Common myeloid progenitor, CD34-positive (primary cell): ENCODE measurements at places on chromosomes 2 and 18.

GRCh38 chr2:142484111-142484510, 353.3 kb upstream of the LRP1B start:
- no peak overlapping the region for H3K27ac ChIP-seq
- no peaks in the 10 kb centered on the region for H3K27me3 ChIP-seq
- no peaks in the 10 kb centered on the region for H3K36me3 ChIP-seq
- no peak overlapping the region for H3K4me3 ChIP-seq
- H3K4me1 ChIP-seq, result no peaks in the 10 kb centered on the region
- DNase-seq, result no peak

- no peak for DNase-seq
- no peaks in the 10 kb centered on the region for H3K27me3 ChIP-seq
- H3K36me3 ChIP-seq, result no peaks in the 10 kb centered on the region
- no peak overlapping the region for H3K4me3 ChIP-seq
- H3K27ac ChIP-seq, result no peak overlapping the region
Observed at GRCh38 chr18:39622431-39622830, 2056.8 kb upstream of the CELF4 start.

DNA sequence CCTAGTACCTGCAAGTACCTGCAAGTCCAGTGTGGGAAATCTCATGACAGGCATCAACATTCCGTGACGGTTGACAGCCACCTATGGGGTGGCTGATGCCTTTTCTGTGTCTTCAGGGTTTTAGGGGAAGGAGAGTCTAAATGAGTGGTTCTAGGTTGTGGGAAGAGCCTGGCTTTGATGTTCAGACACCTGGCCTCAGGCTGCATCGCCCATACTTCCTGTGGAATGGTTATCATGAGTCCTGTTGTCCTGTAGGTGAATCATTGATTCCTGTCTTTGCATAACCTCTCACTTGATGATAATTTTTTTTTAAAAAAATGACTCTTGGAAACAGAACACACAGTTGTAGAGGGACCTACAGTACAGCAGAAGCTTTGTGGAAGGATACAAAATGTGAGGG, 108.9 kb downstream of the NEDD4L start:
- no peak overlapping the region for H3K4me3 ChIP-seq
- H3K36me3 ChIP-seq, result no peaks in the 10 kb centered on the region
- H3K4me1 ChIP-seq, result no peaks in the 10 kb centered on the region
- DNase-seq, result no peak
- no peak overlapping the region for H3K27ac ChIP-seq
- H3K27me3 ChIP-seq, result no peaks in the 10 kb centered on the region

DNA sequence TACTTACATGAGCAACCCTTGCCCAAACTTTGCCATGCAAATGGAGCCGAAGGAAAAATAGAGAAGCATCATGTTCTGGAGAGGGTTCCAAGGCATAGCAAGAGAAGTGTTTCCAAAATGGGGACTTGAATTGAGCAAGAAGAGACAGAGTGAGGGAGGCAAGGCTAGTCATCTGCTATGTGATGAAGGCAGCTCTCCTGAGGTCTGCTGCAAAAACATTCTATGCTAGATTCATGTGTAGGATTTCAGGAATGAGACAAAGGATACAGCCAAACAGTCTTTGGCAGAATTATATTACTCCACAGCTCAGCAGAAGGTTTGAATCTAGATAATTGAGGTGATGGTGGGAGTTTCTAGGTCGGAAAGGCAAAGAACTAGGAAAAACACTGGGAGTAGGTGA, 24.1 kb upstream of the MRPL19 start:
- H3K36me3 ChIP-seq, result no peaks in the 10 kb centered on the region
- no peaks in the 10 kb centered on the region for H3K4me1 ChIP-seq
- DNase-seq, result no peak
- H3K27me3 ChIP-seq, result peaks cover 1% of the 10 kb centered on the region
- no peak overlapping the region for H3K27ac ChIP-seq
- H3K4me3 ChIP-seq, result no peak overlapping the region

DNA sequence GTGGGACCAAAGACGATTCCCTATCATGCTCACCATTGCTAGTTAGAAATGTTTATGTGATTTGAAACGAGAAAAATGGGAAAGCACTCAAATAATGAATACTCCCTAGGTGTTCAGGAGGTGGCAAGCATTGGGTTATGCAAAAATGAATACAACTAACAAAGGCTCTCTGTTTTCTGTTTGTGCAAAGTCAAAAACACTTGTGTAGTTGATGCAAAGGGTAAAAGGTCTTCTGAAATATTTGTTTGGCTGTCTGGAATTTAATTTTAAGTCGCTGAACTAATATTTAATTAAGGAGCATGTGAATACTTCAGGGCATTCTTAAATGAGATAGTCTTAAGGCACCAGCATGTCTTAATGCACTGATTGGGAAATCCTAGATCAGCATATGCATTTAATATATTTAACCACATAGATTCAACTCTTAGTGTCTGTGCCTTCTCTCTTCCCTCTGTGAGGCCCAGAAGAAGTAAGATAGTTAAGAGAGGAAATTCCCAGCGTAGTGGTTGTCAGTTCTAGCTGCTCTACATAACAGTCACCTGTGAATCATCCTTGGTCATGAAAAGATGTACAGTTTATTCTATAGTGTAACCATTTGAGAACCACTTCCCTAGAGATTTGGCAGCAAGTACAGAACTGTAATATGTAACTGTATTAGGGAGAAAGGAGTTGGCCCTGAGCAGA, 111.9 kb downstream of the EPC2 start:
- H3K27ac ChIP-seq, result no peak overlapping the region
- no peak for DNase-seq
- peaks cover 27% of the 10 kb centered on the region for H3K36me3 ChIP-seq
- H3K27me3 ChIP-seq, result no peaks in the 10 kb centered on the region
- no peak overlapping the region for H3K4me3 ChIP-seq
- H3K4me1 ChIP-seq, result no peaks in the 10 kb centered on the region

GRCh38 chr2:45950606-45951005, 299.1 kb downstream of the PRKCE start:
- no peak overlapping the region for H3K27ac ChIP-seq
- no peaks in the 10 kb centered on the region for H3K27me3 ChIP-seq
- no peak for DNase-seq
- H3K4me3 ChIP-seq, result no peak overlapping the region
- no peaks in the 10 kb centered on the region for H3K4me1 ChIP-seq

DNA sequence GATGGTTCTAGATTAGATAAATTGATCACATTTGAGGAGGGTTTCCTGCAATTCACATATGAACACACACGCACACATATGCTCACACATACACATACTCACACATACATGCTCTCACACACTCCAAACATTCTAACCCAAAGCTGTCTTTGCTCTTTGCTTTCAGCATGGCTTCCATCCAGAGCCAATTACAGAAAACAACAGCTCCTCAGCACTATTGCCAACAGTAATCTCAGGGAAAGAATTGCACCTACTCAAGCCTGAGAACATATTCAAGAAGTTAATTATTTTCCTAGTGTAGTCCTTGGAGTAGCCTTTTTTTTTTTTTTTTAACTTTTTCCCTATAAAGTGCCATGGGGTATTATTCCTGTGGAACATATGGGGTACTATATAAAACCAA, 246.9 kb upstream of the PARD3B start:
- H3K36me3 ChIP-seq, result no peaks in the 10 kb centered on the region
- H3K4me1 ChIP-seq, result no peaks in the 10 kb centered on the region

DNA sequence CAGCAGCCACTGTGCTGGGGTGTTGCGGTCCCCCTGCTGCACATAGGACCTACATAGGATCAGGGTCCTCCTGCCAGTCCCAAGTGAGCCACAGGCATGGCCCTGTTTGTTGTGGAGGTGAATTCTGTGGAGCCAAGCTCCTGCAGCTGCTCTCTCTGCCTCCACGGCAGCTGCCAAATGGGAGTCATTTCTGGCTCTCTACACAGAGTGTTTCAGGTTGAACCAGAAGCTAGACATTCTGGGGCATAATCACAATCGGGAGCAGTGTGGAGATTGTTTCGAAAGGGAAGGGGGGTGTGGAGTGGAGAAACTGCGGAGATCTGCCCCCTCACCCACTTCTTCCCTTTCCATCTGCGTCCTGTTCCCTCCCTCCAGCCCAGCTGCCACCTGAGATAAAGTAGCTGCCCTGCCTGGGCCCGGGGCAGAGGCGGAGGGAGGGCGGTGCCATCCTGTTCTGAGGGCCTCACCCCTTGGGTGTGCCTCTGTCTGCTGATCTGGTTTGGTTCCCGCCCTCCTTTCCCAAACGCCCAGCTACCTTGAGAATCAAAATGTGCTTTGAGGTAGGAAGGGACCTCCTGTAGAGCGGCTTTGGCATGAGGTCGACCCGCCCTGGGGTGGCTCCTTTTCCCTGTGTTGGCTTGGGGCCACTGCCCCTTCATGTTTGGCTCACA, 139.4 kb downstream of the WDSUB1 start:
- peak; percentile 85 for DNase-seq
- H3K27me3 ChIP-seq, result no peaks in the 10 kb centered on the region
- H3K36me3 ChIP-seq, result no peaks in the 10 kb centered on the region
- peak overlapping the region; percentile 28 for H3K4me3 ChIP-seq

DNA sequence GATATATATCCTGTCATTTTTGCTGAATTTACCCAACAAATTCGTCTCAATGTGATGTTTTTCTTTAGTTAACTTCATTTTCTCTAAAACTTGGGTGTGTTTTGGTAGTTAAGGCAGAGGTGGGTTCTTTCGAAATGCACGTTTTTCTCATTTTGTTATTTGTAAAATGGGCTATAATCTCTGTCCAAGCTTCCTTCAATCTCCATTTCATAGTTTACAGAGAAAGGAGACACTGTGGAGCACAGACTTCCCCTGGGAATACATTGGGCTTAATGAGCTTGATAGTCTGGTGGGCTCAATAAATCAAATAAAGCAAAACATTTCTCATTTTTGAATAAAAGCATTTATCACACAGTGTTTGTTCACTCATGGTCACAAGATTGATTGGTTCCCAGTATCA, 145.1 kb downstream of the AGPS start:
- DNase-seq, result no peak
- no peaks in the 10 kb centered on the region for H3K27me3 ChIP-seq
- peaks cover 6% of the 10 kb centered on the region for H3K36me3 ChIP-seq
- no peaks in the 10 kb centered on the region for H3K4me1 ChIP-seq
- no peak overlapping the region for H3K4me3 ChIP-seq
- no peak overlapping the region for H3K27ac ChIP-seq

GRCh38 chr2:181357979-181358378, 99.2 kb upstream of the ITGA4 start:
- no peak overlapping the region for H3K27ac ChIP-seq
- no peaks in the 10 kb centered on the region for H3K36me3 ChIP-seq
- no peak for DNase-seq
- H3K4me3 ChIP-seq, result no peak overlapping the region

DNA sequence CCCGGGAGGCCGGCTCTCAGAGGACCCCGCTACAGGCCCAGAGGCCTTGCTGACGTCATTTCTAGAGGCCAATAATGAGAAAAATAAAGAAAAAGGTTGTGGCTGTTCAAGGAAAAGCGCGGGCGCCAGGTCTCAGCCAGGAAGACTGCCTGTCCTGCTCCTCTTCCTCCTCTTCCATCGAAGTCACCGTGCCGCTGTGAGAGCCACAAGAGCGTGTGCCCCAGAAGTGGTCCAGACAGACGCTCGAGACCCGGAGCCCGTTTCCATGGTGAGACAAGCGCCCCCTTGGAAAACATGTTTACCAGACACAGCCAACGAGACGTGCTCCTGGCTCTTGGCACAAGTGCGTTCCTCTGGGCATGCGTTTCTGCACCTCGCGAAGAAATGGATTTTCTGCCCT, 210.5 kb downstream of the HDAC4 start:
- no peaks in the 10 kb centered on the region for H3K4me1 ChIP-seq
- H3K27me3 ChIP-seq, result no peaks in the 10 kb centered on the region
- H3K36me3 ChIP-seq, result peaks cover 6% of the 10 kb centered on the region
- no peak overlapping the region for H3K27ac ChIP-seq

DNA sequence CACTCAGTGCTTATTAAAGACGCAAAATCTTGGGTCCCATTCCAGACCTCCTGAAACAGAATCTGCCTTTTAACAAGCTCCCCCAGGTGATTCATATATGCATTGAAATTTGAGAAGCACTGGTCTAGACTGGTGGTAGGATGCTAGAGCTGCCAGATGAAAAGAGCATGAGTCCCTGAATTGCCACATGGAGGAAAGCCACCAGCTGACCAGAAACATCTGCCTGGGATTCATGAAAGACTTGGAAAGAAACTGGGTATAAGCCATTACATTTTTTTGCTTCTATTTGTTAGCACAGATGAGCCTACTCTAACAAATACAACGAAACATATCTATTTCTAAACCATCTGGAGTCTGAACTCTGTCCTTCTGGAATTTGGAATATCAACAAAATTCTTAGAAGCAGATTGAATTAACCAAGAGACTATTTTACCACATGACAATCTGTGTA, 228.9 kb downstream of the RBM43 start:
- no peak overlapping the region for H3K4me3 ChIP-seq
- no peaks in the 10 kb centered on the region for H3K27me3 ChIP-seq
- no peak overlapping the region for H3K27ac ChIP-seq
- DNase-seq, result no peak

DNA sequence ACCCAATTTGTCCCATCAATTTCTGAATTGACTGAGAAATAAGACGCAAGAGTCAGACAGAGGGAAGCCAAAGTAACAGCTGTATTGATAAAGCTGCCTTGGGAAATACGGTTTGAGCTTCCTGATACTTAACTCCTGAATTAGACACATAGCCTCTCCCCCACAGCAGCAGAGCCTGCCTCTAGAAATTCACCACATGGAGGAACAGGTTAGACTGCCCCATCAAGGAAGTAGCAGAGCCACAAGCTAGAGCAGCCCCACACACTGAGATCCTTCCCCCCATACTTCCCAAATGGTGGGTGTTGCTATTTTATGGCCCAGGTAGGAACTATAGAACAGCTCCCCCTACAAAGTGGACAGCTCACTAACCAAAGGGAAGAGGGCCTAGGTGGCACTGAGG, 220.0 kb downstream of the SMAD2 start:
- H3K27ac ChIP-seq, result no peak overlapping the region
- peaks cover 2% of the 10 kb centered on the region for H3K27me3 ChIP-seq
- H3K4me1 ChIP-seq, result no peaks in the 10 kb centered on the region
- H3K4me3 ChIP-seq, result no peak overlapping the region
- no peaks in the 10 kb centered on the region for H3K36me3 ChIP-seq

DNA sequence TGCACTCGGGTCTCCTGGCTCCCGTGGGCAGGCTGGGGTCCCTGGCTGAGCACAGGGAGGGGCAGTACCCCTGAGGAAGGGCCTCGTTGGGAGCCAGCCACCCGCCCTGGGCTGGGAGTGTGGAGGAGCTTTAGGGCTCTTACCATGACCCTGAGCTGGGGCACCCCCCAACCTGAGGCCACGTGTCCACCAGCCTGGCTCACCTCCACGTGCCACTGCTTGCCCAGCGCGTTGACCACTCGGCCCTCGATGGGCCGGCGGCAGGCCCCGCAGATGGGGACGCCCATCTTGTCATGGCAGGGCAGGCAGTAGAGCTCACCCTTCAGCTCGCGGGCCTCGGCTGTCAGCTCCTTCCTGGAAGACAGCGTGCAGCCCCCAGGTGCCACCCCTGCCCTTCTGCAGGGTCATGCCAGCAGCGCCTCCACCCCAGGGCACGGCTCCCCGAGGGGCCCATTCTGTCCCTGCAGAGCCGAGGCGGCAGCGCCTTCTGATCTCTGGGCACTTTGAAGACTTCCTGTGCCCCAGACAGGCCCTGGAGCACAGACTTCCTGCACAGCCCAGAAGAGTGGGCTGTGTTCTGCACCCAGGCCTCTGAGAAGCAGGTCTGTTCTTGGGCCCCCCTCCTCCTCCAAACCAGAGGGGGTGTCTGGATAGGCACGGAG, 4.0 kb upstream of the GPR17 start:
- H3K36me3 ChIP-seq, result no peaks in the 10 kb centered on the region
- H3K27ac ChIP-seq, result no peak overlapping the region
- no peaks in the 10 kb centered on the region for H3K27me3 ChIP-seq
- DNase-seq, result peak; percentile 16
- peaks cover 42% of the 10 kb centered on the region for H3K4me1 ChIP-seq
